ENCODE measurements at places on chromosomes 4 and X.

- no peak for DNase-seq
Measured at GRCh38 chrX:130260316-130260715, 8.4 kb downstream of the ZNF280C start.

GRCh38 chr4:84151574-84151973 lies 347.5 kb downstream of the NKX6-1 start:
- no peak for DNase-seq

DNA sequence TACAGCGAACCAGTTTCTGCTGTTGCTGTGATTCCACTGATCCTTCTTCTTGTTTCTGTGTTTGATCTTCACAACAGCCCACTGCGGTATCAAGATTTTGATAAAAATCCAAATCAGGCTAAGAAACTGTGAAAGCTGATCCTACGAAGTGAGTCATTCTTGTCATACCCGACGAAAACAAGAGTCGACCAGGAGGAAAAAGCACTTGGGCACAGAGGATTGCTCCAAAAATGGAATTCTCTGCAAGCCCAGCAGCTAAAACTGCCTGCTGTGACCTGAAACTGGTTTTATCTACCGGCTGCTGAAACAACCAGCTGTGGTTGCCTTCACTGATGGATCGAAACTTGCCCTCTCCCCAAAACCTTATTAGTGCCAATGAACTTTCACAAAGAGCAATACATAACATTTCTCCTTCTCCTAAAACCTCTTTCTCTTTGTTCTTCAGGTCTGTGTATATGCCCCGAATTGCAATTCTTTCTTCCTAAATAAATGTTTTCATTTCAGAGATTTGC lies 607.0 kb upstream of the PRKX start:
- DNase-seq, result no peak

DNA sequence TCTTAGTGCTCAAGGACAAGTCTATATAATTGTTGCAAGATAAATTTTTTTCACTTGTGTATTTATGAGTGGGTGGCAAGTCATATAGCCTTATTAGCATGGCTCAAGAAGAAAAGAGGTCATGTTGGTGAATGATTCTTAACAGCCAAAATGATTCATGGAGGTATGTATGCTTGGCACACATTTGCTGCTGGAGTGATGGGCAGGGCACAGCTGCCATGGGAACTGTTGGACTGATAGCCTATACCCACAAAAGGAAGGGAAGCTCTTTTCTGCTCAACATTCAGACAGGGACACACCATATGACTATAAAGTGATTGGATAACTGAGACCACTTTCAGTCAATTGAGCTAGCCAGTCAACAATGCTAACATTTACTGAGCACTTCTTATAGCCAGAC lies 46.8 kb upstream of the PITX2 start:
- DNase-seq, result no peak

DNA sequence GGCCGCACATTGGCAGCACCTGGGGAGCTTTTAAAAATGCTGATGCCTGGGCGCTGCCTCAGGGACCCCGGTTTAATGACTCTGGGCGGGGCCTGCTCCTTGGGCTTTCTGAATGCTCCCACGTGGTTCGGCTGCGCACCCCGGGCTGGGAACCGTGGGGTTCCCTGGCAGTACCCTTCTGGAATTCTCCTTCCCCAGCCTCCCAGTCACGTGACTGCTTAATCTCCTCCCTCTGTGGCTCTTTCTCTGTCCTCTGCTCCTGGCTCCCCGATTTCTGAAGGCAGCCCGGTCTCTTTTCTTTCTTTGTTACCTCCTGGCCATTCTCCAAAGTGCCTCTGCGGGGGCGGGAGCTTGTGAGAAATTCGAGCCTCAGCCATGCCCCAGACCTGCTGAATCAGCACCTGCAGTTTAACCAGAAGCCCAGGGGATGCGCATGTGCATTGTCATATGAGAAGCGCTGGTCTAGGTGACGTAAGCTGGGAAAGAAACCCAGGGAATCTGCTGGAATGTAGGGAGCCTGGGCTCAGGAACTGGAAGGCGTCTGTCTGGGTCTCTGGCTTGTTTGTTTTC lies 16.6 kb downstream of the CLCN4 start:
- DNase-seq, result peak; percentile 52

DNA sequence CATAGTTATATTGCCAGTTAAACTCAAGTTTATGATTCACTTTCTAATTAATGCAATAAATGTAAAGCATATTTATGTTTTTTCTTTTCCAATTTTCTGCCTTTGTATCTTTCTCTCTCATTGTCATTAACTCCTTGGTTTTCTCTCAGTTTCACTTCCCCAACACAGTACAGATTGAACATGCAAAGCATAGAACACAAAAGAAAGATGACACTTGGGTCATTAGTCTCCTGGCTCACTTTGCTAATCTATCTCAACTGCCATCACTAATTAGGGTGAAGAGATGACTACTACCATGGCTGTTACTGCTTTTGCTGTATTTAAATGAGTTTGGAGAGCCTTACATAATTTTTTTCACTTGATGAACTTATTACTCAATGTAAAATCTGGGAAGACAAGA lies 12.3 kb upstream of the NAA11 start:
- DNase-seq, result no peak

- DNase-seq, result no peak
Measured at GRCh38 chr4:72791054-72791453, 222.0 kb upstream of the ADAMTS3 start.
